Ureter (tissue), 1 donor: ENCODE measurements at places on chromosomes 6 and 20.
A peak's percentile ranks its signal among the peaks of the same experiment; 100 is the strongest.

GRCh38 chr6:135176058-135176457, 5.0 kb upstream of the MYB start:
- DNase-seq = no peak

DNA sequence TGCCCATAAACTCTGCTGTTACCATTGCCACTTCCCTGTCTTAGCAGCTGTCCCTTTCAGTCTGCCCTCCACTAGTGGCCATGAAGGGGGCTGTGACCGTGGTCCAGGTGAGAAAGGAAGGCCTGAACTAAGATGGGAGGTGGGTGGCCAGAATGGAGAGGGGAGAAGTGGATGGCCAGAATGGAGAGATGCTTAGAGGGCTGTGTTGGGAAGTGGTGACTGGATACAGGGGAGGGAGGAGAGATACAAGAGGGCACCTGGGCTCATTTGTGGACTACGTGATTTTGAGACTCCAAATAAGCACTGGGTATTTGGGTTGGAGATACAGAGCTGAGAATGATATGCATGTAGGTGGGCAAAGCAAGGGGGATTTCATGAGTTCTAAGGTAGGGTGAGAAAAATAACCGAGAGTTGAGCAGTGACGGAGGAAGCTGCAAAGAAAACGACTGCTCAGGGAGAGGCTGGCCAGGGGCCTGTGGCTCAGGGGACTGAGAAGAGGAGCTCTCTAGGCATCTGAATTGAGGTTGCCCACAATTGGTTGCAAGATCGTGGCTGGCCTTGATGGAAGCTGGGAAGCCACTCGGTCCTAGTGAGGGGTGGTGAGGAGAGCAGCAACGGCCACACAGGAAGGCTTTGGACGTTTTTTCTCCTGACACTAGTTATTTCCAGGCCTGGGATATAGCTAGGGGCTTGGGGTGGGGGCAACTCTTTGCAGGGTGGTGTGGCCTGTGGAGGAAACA, 36.9 kb downstream of the PANK2 start:
- DNase-seq = no peak

DNA sequence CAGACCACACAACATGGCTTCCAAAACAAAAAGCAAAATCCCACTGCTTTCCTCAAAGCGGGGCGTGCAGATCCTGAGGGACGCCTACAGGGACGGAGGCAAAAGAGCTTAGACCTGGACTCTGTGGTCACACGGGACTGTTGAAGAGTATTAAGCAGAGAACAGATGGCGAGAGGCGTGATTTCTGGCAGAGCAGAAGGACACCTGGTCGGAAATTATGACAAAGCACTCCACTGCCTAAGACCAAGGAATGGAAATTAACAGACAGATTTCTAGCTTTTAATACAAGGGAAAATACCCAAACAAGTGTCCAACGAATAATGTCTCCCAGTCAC, 15.4 kb downstream of the CST7 start:
- DNase-seq = no peak

- DNase-seq = no peak
Observed at GRCh38 chr6:104788400-104788799, 71.3 kb downstream of the HACE1 start.

DNA sequence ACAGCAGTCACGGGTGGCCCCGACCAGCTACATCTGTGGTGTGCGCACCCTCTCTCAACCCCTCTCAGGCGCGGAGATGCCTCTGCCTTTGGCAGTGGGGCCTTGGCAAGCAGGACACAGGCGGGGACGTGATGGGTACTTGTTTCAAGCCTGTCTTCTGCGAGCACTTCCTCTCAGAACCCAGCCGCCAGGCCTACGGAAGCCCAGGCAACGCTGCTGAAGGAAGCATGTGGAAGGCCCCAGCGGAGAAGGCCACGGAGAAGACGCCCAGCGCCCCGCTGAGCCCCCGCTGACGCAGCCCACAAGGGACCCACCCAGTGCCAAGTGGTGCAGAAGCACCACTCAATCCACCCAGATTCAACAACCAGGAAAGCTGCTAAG, 13.0 kb downstream of the SERPINB6 start:
- DNase-seq = no peak

DNA sequence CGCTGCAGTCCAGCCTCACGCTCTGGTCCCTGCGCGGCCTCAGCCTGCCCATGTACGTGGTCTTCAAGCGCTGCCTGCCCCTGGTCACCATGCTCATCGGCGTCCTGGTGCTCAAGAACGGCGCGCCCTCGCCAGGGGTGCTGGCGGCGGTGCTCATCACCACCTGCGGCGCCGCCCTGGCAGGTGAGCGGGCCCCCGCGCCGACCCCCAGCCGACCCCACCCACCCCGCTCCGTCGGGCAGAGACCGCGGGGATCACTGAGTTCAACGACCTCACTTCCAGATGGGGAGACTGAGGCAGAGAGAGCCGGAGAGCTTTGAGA, 545 bp downstream of the SLC35D3 start:
- no peak for DNase-seq

DNA sequence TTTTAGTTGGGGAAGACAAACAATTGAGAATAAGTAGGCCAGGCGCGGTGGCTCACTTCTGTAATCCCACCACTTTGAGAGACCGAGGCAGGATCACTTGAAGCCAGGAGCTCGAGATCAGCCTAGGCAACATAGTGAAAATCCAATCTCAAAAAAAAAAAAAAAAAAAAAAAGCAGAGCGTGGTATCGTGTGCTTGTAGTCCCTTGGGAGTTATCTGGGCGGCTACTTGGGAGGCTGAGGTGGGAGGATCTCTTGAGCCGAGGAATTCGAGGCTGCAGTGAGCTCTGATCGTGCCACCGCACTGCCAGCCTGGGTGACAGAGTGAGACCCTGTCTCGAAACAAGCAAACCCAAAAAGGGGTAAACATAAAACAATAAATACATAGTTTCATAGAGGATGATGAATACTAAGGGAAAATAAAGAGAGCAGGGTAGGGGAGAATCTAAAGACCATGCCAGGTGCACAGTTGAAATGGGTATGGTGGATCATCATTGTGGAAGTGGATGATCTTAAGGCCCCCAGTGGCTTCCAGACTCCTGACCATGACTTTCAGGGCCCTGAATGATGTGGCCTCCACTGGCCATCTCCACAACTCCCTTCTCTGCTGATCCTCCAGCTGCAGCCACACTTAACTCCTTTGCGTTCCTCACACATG, 947 bp downstream of the POFUT1 start:
- no peak for DNase-seq

GRCh38 chr6:97473979-97474378, 191.0 kb upstream of the MMS22L start:
- DNase-seq = no peak

GRCh38 chr6:126054802-126055201, 68.5 kb downstream of the TRMT11 start:
- DNase-seq = no peak

- no peak for DNase-seq
Observed at GRCh38 chr6:57158658-57159057, 13.5 kb upstream of the BAG2 start.

GRCh38 chr6:20319520-20320357, 81.9 kb upstream of the E2F3 start:
- DNase-seq = peak; percentile 46

GRCh38 chr6:98825600-98826230, 8.7 kb upstream of the POU3F2 start:
- DNase-seq = no peak

DNA sequence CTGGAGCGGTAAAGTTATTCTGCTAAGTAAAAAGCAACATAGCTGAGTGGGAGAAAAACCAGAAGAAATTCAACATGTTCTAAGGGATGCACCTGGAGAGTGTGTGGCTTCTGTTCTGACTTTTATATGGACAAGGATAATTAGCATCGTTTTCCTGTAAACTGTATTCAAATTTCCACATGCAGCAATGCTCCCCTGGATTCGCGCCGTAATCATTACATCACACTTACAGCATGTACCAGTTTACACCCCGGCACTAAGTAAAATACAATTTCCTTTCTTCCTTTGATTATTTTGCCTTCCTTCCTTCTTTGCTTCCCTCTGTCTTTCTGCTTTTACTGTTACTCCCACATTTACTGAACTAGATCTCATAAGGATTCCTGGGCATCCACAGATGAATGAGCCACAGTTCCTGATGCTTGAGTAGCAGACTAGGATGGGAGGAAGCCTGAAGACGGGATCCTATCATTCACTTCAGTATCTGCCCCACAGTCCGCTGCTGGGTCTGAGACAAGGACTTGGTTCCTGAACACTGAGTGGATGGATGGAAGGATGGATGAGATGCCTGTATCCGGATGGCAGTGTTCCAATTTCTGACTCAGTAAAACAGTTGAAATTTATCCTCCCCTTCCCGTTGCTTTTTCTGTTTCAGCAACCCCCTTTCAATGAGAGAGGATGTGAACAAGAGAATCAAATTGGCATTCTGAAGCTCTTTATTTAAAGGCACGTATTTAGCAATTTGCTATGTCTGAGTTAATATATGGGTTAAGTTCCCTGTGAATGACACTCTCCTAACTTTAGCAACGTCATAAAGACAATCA, 174.6 kb downstream of the GJA10 start:
- no peak for DNase-seq

DNA sequence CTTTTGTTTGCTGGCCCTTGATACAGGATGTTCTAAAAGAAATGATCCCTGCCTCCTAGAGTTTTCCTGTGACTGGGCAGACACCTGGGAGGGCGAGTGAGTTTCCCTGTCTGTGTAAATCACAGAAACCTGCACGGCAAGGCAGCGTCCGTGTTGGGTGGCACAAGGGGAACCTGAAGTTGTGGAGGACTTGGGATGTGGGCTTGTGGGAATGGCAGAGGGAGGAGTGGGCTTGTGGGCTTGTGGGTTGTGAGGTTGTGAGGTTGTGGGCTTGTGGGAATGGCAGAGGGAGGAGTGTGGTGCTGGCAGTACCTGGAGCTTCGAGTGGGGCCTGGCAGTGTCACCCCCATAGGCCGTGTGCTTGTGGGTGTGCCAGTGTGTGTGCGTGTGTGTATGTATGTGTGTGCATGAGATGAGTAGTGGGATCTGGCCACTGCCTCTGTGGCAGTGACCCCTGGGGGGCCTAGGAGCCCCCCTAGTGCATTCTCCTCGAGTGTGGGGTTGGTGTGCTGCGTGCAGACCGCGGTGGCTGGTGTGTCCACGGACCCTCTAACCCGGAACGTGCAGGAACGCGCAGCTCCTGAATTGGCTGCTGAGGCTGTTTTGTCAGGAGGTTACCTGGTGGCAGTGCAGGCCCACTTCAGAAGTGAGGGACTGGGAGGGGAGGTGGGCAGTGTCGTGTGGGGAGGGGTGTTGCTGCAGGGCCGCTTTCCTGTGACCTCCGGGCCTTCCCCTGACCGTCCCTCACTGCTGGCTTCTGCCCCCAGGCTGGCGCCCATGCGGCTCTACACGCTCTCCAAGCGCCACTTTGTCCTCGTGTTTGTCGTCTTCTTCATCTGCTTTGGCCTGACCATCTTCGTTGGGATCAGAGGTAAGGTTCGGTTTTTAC, 13.0 kb downstream of the TMEM181 start:
- no peak for DNase-seq

GRCh38 chr6:2806644-2807043, 35.0 kb downstream of the SERPINB1 start:
- DNase-seq = no peak

GRCh38 chr6:105094133-105094640, 85.6 kb downstream of the POPDC3 start:
- DNase-seq = no peak

DNA sequence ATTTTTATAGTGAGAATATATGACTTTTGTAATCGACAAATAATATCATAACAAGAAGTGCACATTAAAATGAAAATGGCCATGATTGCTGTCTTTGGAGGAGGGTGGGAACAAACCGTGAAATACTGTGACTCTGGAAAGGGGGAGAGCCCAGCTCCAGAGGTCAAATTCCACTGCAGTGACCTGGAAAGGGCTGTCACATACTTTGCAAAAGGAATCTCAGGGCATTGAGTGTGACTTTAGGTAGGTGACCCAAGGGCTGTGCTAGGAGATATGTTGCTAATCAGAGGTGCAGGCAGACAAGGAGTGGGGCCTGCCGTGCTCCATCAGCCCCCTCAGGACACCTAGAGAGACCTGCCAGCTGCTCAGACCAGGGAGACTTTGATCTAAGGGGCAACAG, 28.1 kb upstream of the BMP7 start:
- DNase-seq = no peak

GRCh38 chr20:43963872-43964791, 49.5 kb downstream of the TOX2 start:
- DNase-seq = no peak

DNA sequence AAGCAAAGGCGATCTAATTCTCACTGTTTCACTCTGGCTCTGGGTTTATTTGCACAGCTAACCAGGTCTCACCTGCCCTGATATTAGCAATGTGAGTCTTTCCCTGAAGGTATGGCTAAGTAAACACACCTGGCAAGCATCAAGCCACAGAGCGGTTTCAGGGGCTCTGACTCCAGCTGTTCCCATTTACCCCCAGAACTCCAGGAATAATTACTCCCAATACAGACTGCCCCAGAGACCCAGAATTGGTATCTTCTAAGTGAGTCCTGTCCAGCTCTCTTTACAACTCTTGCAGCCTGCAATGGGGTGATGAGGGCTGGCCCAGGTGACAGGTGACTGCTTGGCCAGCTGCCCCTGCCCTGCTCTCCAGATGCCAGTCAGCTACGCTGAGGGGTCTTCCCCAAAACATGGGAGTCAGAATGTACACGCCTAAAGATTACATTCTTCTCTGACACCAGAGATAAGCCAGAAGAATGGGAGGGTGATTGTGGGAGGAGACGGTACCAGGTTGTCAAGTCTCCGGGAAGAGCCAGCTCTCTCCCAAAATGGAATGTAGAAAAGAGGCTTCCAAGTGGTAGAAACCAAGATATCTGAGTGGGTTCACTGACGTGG, 4.9 kb upstream of the LRRN4 start:
- DNase-seq = no peak

GRCh38 chr6:72740135-72740534, 118.3 kb downstream of the KCNQ5 start:
- no peak for DNase-seq

DNA sequence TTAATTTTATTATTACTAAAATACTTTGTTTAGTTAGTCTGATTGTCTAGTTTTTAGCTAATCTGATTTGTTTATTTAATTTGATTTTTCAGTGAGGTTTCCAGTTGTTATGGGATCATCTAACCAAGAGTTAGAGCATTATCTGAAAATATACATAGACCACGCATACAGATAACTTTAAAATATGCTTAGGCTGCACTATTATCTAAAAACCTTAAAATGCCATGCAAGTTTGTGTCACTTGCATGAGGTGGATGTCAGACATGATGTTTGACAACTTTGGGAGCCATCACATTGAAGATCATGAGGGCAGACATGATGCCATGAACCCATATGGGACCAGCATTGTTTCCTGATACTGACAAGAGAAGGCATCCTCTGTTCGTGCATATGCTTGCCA, 610.3 kb downstream of the KHDRBS2 start:
- no peak for DNase-seq

DNA sequence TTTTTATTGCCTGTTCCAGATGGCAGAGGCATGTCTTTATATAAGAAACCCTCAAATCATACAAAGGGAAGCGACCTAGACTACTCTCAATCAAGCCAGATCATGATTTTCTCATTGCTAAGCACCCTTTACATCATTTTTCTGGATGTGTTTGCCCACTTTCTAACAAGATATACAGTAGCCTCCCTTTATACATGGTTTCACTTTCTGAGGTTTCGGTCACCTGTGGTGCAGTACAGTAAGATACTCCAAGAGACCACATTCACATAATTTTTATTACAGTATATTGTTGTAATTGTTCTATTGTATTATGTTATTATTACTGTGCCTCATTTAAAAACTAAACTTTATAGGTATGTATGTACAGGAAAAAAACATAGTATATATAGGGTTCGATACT, 23.6 kb downstream of the TOMM6 start:
- no peak for DNase-seq
